ENCODE measurements at places on chromosomes 11 and 22. TPM values are rescaled to one million over a fixed set of nuclear protein-coding genes. Genes with fewer than 3 reads are reported as not detected.

The GRAMD1B gene
- 11.3 TPM for total RNA-seq

The HTR3A gene
- not detected for total RNA-seq

The CCDC87 gene
- not detected for total RNA-seq

The OR51E1 gene
- not detected for total RNA-seq

The FXYD6 gene
- not detected for total RNA-seq

The OMP gene
- not detected for total RNA-seq

The LBHD1 gene
- total RNA-seq, result 1.1 TPM

The BACE1 gene
- 32.9 TPM for total RNA-seq

The SPA17 gene
- total RNA-seq, result 6.3 TPM

The JAML gene
- not detected for total RNA-seq

The MYO7A gene
- total RNA-seq, result 0.16 TPM

The AQP11 gene
- total RNA-seq, result 0.65 TPM

The ANO5 gene
- total RNA-seq, result not detected

The RASSF10 gene
- not detected for total RNA-seq
